Skin of body (tissue), 3 donors: ENCODE measurements at places on chromosomes 16 and 17.

DNA sequence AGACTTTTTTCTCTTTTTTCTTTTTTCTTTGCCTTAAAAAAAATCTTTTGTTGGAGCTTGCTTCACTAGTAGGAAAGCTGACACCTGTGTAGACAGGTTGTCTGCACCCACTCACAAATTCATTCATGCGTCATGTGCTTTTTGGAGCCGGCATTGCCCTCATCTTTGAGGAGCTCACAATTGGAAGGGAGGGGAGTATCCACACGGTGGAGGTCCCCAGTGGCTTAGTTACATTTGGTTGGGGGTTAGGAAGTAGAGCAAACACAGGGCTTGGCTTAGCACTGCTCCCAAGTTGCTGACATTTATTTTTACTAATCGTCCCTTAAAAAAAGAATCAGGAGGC is 18.7 kb upstream of the MEIOB start:
- no peak for DNase-seq

GRCh38 chr16:88132836-88133506 is 181.7 kb downstream of the BANP start:
- DNase-seq: no peak

GRCh38 chr16:6132121-6132520 is 1034.5 kb upstream of the EEF2KMT start:
- DNase-seq: no peak

GRCh38 chr16:70271696-70272095 is 17.6 kb downstream of the AARS1 start:
- DNase-seq: no peak

DNA sequence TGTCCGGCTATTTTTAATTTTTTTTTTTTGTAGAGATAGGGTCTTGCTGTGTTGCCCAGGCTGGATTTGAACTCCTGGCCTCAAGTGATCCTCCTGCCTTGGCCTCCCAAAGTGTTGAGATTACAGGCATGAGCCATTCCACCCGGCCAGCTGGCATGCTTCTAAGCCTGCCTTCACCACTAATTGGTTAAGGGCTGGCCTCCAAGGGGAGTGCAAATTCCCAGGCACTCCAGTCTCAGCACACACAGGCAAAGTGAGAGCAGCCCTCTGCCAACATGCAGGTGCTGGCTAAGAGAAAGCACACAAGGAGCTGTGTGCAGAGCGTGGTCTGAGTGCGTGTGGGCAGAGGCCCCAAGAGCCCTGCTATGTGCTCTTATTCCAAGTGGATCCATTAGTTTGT is 149.8 kb upstream of the HS3ST2 start:
- DNase-seq: no peak

DNA sequence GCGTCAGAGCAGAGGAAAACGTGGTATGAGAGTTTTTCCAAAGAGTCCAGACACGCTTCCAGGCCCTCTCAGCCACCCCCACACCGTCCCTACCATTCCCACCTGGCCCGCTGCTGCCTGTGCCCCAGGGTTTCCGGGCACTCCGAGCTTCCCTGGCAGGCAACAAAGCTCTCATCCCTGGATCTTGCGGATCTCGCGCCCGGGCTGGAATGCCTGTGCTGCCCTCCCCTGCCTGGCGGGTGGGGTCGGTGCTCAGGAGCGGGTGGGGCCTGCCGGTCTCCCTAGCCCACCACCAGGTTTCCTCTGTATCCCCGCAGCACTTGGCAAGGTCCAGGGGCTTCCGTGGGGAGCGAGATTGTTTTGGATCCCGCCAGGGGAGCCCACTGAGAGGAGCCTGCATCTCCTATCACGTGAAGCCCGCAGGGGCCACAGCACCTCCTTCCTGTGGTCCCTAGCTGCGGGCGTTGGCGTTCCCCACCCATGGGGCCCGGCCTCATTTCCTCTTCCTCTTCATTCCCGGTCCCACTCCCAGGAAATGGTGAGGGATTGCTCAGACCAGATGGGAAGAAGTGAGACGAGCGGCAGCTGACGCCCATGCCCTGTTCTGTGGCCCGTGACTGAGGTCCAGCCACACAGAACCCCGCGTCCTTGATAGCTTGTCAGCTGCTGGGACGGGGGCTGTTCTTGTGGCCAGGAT is 11.0 kb downstream of the TBC1D24 start:
- DNase-seq: no peak

GRCh38 chr17:65074778-65075250 is 18.3 kb upstream of the GNA13 start:
- DNase-seq: no peak

- DNase-seq: no peak
Measured at GRCh38 chr17:14559264-14560119, 258.6 kb downstream of the HS3ST3B1 start.

- peak; percentile 23 for DNase-seq
Measured at GRCh38 chr17:73342541-73343167, 30.9 kb upstream of the CDC42EP4 start.

DNA sequence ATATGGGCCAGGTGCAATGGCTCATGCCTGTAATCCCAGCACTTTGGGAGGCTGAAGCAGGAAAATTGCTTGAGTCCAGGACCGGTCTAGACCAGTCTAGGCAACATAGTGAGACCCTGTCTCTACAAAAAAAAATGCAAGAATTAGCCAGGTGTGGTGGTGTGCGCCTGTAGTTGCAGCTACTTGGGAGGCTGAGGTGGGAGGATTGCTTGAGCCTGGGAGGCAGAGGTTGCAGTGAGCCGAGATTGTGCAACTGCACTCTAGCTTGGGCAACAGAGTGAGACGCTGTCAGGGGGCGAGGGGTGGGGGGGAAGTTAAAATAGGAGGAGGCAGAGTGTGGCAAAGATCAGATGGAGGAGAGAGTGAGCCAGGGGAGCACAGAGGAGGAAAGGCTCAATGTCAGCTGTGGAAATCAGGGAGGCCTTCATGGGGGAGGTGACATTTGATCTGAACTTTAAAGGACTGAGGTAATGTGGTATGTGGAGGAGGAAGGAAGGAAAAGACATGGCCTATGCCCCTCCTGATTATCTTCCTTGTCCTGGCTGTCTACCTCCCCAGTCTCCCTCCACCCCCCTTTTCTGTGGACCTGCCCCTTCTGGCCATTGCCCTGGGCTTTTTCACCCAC is 4.7 kb upstream of the GOT2 start:
- DNase-seq: no peak
